Astrocyte of the cerebellum (primary cell): ENCODE measurements at places on chromosomes 7 and 10.

GRCh38 chr10:99548041-99548530, 15.3 kb downstream of the NKX2-3 start:
- DNase-seq = no peak

- DNase-seq = no peak
These were observed 68.2 kb upstream of the BAIAP2L1 start for GRCh38 chr7:98469088-98469487.

DNA sequence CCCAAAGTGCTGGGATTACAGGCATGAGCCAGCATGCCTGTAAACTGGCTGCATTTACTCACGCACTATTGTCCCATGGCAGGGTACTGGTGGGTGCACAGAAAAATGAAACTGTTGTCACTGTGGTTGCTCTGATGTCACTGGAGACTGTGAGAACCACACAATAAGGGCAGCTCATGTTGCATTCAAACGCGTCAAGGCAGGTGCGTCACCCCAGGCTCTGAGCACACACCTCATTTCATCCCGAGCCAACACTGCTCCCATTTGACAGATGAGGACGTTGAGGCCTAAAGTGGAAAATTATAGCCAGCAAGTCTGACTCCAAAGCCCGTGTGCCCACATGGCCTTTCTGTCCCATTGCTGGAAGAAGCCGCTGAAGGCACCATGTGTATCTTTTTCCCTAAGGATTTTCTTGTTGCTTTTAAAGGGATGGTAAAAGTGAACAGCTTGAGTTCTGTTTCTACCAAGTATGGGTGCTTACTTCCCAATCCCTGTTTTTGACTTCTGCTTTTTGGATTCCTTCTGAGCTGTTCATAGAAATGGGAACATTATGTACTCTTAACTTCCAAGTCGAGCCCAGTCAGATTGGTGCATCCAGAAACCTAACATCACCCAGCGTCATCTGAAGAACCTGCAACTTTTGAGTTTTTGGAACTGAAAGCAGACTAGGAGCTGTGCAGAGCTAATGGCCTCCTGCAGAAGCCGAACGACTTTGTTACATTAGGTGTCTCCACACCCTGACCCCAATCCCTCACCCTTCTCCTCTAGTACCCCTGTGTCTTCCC, 60.1 kb upstream of the CARD11 start:
- no peak for DNase-seq

GRCh38 chr10:29554660-29555059, 80.1 kb downstream of the SVIL start:
- peak; percentile 43 for DNase-seq

- DNase-seq = no peak
These were observed 122.7 kb upstream of the PRSS1 start for GRCh38 chr7:142626420-142627035.

DNA sequence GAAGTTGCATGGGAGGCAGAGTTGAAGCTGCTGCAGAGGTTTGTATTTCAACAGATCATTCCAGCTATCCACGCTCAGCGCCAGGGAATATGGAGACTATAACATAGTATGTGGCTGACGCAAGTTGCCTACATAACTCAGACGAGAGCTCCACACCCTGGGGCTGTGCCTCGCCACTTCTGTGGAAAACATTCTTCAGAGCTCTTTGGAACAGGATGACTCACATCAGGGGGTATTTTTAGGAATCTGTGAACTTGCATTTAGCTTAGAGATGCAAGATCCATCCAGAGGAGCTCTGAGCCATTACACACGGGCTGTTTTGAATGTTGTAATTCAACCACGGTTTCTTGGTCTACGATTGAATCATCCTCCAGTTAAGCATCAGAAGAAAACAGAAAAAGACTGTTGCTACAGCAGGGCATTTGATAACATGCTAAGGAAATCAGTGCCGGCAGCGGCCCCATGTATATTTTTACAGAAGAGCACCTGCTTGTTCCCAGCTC, 481.5 kb upstream of the AKR1E2 start:
- peak; percentile 95 for DNase-seq

DNA sequence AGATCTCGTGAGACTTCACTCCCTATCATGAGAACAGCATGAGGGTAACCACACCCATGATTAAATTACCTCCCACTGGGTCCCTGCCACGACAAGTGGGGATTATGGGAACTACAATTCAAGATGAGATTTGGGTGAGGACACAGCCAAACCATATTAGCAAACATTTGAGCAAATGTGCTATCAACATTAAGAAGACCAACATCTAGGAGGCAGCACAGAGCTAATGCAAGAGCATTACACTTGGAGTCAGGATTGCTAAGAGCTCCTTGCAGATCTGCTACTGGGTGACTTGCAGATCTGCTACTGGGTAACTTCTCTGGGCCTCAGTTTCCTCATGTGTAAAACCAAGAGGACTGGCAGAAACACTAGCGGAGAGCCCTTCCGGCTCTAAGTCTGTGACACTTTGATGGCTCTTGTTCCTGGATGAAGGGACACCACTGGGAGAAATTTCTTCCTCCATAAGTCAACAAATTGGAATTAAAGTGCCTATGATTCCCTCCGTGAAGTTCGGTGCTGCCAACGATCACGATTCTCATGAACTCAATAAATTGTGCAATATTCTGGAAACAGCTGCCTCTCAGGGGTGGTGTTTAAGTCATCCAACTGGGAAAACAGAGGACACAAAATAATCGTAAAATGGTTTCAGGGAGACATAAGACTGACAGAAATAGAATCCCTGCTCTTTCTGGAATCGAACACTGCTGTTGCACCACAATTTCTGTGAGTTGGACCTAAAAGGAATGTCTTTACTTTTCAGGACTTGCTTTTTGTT, 115.8 kb upstream of the ITGB1 start:
- DNase-seq = no peak

DNA sequence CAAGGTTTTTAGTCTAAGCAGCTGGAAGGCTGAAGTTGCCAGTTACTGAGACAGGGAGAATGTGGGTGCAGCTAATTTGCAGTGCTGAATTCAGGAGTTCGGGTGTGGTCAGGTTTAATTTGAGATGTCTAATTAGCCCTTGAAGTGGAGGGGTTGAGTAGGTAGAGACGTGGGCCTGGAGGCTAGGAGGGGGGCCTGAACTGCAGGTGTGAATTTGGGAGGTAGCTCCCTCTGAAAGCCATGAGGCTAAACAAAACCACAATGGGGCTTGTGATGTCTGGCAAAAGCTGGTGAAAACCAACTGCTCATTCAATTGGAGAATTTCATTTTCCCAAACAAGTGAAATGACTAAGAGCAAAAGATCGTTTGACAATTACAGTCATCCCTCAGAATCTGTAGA, 246.0 kb upstream of the NFE2L3 start:
- DNase-seq = no peak

DNA sequence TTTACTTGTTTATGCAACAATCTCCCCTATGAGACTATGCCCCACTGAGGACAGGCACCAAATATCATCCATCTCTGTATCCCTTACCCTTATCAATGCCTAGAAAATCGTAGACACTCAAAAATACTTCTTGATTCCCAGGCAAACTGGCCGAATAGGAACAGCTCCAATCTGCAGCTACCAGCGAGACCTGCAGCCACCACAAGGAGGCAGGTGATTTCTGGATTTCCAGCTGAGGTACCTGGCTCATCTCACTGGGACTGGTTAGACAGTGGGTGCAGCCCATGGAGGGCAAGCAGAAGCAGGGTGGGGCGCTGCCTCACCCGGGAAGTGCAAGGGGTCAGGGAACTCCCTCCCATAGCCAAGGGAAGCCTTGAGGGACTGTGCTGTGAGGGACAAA, 10.8 kb upstream of the PPP1R3C start:
- DNase-seq = no peak

- DNase-seq = no peak
These were observed 327.1 kb downstream of the PRPF18 start for GRCh38 chr10:13913897-13914296.

GRCh38 chr7:30969604-30969970, 5.8 kb downstream of the GHRHR start:
- DNase-seq = no peak

DNA sequence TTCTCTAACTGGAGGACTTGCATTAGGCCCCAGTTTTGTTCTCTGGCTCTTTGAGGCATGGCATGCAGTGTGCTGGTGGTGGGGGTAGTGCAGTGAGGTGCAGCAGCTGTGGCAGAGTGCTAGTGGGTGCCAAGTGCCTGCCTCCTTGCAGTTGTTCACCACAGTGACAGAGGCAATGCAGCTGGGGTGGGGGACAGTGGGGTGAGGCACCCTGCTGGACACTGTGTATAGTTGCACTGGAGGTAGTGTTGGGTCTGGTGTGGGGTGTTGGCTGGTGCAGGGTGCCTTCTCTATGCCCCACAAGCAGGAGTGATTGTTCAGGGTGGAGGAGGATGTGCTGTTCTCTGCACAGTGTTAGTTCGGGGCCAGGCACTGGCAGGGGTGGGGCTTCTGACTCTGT, 21.7 kb upstream of the KEL start:
- no peak for DNase-seq
